ENCODE measurements at places on chromosomes 2 and 18.

- no peak for DNase-seq
Measured at GRCh38 chr2:15259356-15259756, 301.8 kb downstream of the NBAS start.

GRCh38 chr2:181306785-181307184 is 150.4 kb upstream of the ITGA4 start:
- no peak for DNase-seq

- DNase-seq, result no peak
Measured at GRCh38 chr2:74585406-74586185, 31.1 kb downstream of the DOK1 start.

DNA sequence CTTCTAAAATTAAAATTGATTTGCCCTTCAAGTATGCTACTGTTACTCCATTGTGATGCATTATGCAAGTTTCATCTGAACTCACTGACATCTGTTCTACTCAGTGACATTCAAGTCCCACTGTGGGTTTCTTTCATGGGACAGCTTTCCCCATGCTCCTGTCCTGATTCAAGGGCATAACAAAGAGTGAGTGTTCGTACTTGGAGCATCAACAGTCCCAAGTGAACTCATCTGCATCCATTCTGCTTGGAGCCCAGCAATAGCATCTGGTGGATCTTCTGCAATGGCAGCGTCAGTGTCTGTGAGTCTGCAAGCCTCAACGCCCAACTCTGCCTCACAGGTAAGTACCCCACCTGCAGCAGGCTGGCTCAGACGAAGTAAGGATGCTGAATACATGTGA is 27.5 kb downstream of the BUB1 start:
- DNase-seq, result no peak

- DNase-seq, result no peak
Measured at GRCh38 chr18:62778976-62779869, 63.9 kb downstream of the PHLPP1 start.

DNA sequence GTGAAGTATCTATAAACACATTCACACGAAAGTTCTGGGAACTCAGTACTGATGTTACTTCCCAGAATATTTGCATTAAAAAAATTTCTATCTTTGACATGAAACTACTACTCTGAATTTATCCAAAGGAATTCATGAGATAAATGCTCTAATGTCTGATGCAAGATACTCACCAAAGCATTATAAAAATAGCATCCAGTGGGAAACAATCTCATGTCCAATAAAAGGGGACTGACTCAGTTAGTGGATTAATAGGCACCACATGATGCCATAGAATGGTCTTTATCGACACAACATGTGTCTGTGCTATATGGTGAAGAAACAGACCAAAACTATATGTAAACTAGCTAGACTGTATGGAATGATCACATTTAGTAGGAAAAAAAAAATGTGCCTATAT is 33.9 kb downstream of the LAMA3 start:
- DNase-seq, result no peak

- no peak for DNase-seq
Measured at GRCh38 chr2:39875182-39875913, 96.3 kb upstream of the THUMPD2 start.

DNA sequence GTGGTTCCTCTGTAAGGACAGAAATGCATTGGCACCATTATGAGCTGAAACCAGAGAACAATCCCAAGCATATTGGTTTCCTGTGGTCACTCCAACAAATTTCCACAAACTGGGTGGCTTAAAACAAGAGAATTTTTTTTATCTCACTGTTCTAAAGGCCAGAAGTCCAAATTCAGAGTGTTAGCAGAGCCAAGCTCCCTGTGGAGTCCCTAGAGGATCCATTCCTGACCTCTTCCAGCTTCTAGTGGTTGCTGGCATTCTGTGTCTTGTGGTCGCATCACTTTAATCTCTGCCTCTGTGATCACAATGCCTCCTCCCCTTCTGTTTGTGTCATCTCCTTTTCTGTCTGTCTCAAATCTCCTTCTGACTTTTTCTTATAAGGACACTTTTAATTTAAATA is 380.3 kb downstream of the NYAP2 start:
- no peak for DNase-seq

- no peak for DNase-seq
Measured at GRCh38 chr2:26639685-26640243, 1.4 kb downstream of the CIB4 start.

DNA sequence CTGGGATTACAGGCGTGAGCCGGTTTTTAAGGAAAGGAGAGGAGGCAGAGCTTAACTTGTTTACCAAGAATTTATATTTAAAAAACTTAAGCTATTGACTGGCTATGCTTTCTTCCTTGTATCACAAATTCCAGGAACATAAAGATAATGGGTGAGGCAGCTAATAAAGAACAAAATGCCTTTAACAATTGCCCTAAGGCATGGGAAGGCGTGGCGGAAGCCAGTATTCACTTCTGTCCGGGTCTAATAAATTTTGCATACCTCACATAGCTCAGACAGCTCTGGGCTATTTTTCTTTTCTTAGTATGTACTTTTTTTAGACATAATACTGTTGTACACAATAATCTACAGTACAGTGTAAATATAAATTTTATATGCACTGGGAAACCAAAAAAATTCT is 1.0 kb upstream of the LDAH start:
- no peak for DNase-seq

- DNase-seq, result no peak
Measured at GRCh38 chr2:37919631-37920032, 5.5 kb upstream of the RMDN2 start.

DNA sequence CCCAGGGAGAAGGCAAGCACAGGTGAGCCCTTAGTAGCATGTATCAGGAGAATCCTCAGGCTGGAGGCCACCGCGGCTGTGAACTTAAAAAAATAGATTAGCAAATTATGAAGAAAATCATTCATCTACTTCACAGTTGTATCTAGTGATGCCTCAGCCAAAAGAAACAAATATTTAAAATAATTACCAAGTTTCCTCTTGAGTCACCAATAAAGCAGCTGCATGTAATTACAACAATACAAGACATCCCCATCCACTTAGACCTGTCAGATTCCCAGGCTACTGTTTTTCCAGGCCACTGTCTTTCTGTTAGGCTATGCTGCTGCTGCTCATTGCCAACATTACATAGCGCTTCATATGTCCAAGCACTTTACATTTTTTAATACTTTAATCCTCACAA is 54.6 kb upstream of the PHLPP1 start:
- DNase-seq, result no peak

DNA sequence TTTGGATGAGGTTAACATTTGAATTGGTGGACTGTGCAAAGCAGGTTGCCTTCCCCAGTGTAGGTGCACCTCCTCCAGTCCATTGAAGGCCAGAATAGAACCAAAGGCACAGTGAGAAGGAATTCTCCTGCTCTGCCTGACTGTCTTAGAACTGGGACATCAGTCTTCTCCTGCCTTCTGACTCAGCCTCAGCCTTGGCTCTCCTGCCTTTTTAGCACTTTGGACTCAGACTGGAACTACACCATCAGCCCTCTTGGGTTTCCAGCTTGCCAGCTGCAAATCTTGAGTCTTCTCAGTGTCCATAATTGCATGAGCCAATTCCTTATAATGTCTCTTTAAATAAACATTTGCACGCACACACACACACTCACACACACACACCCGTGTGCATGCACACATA is 8.0 kb upstream of the TMEM177 start:
- no peak for DNase-seq

GRCh38 chr2:174334781-174335251 is at the start of gene SP9:
Gene SP9 (plus strand): TSS chr2:174334954. CDS start chr2:174335093, 139 bp downstream.
- peak; percentile 89 for DNase-seq

DNA sequence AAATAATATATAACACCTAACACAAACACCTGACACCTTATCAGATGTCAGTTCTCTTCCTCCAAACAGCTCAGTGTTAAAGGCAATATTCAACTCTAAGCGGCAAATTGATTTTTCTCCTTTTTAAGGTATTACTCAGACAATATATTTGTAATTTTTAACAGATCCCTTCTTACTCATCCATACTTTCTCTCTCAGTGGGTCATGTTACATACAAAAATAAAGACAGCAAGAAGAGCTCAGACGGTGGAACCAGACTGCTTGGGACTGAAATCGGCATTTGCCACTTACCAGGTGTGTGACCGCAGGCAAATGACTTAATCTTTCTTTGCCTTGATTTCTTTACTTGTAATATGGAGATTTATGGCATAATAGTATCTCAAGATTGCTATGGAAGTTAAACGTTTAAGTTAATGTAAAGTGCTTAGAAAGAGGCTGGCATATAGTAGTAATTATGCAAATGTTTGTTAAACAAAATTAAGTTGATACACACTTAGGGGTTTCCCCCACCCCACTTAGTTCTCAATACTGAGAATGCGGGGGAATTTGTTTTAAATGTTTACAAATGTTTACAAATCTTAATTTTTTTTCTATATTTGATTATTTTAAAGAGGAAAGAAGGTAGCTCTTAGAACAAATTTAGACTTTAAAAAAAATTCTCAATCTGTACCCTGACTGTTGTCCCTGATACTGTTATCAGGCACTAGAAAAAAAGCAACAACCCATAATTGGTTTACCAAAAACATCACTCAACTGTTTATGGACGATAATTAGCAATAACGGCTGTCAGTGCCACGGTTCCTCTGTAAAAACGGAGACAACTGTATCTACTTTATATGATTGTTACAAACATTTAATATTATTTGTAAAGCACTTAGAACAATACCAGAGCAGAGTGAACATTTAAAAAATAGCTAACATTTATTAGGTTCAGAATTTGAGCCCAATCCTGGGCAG is 25.6 kb downstream of the MAP3K2 start:
- DNase-seq, result no peak

DNA sequence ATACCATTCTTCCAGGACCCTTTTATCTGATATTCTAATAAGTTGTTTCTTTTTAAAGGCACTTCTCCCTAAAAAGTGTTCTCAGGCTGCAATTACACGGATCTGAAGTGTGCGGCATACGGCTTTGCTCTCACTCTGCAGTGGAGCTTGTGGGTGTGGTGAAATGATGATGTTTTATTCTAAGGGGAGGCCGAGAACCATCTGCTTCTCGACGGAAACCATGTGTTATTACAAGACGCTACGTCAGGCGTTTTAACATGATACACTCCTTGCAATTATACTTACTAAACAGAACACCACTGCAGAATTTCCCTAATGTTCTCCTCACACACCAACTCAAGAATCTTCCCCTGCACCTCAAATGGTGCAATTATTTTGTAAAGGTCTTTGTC is 34.9 kb upstream of the CTDP1 start:
- DNase-seq, result no peak

GRCh38 chr2:179936654-179937053 is 70.4 kb downstream of the CWC22 start:
- DNase-seq, result no peak

- DNase-seq, result no peak
Measured at GRCh38 chr2:152594022-152594766, 123.1 kb downstream of the PRPF40A start.

- no peak for DNase-seq
Measured at GRCh38 chr2:204901591-204901990, 356.3 kb downstream of the PARD3B start.

- no peak for DNase-seq
Measured at GRCh38 chr2:182023235-182023634, 37.6 kb downstream of the PPP1R1C start.

DNA sequence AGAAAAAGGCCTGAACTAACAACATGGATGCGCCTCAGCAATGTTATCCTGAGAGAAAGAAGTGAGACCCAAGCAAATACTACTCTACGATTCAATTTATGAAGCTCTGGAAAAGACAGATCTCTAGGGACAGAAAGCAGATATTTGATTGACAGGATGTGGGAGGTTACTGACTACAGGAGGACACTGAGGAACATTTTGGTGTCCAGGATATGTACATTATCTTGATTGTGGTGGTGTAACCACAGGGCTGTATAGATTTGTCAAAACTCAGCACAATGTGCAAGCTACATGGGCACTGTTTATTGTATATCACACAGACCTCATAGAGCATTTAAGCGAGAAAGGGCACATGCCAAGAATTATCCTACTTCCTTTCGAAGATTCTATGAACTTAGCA is 219.8 kb downstream of the PTGR3 start:
- no peak for DNase-seq

DNA sequence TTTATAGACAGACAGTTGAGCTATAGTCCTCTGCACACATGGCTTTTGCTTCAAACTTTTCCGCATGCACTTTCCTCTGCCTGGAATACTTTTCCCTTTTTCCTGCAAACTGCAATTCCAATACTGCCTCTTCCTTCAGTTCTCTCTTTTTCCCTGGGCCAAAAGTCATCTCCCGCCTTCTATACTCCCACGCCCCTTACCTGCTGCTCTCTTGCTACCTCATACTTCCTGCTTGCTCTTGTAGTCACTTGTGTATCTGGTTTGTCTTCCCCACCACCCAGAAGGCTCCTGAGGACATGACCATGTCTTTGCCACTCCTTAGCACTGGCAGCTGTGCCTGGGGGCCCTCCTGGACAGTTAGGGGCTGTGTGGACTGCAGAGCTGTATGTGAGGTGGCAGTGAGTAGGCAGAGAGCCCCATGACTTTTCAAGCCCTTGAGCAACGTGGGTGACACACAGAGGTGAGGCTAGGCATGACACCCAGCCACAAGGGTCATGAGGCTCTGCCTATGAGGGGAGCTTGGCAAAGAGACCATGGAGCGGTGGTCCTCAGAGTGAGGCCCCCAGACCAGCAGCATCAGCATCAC is 23.2 kb downstream of the SPEG start:
- DNase-seq, result no peak

- no peak for DNase-seq
Measured at GRCh38 chr2:68756178-68756577, 21.6 kb downstream of the ARHGAP25 start.

DNA sequence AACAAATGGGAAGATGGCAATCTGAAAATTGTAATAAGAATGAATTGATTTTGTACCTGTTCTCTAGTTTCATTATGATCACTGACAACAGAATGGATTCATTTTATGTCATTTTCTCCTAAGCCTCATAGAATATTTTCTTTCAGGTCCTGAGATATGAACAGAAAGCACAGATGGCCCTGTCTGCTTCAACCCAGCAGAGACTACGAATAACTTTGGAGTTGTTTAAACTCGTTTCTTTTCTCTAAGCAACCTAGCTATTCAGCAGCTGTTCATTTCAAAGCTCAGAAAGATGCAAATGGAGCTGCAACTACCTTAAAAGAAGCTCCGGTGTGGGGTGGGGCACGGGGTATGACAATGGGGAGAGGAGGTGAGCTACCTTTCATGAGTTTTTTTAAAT is 124.9 kb downstream of the ALK start:
- DNase-seq, result no peak

DNA sequence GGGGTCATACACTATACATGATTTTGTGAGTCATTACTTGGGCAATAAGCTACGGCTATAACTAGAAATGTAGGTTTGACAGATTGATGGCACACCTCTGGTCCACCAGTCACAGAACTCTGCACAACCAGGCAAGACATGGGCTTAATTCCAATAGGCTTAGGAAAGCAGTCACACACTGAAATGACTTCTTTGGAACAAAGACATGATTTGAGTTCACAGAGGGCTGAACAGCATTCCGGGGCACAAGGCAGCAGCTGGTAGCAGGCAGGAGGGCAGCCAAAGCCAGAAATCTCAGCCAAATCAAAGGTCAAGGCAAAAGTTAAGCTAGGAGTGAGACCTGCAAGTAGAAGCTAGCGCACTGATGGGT is 27.4 kb downstream of the FABP1 start:
- no peak for DNase-seq

All from HTR-8/SVneo (cell line).